ENCODE measurements at places on chromosomes 13 and 19.
A peak's percentile ranks its signal among the peaks of the same experiment; 100 is the strongest.

GRCh38 chr13:97834250-97834649 is 119.2 kb upstream of the IPO5 start:
- DNase-seq = no peak

GRCh38 chr13:51249255-51249654 is 27.1 kb downstream of the FAM124A start:
- DNase-seq = no peak

GRCh38 chr13:107941345-107942029 is 273.8 kb downstream of the LIG4 start:
- DNase-seq = no peak

- DNase-seq = no peak
These were observed 187.6 kb downstream of the PCDH9 start for GRCh38 chr13:67042556-67042955.

- DNase-seq = no peak
These were observed 10.0 kb downstream of the NDUFB7 start for GRCh38 chr19:14561847-14562351.

- no peak for DNase-seq
These were observed 2.4 kb upstream of the CTU1 start for GRCh38 chr19:51110666-51110971.

- DNase-seq = no peak
These were observed 65.0 kb upstream of the TRPC4 start for GRCh38 chr13:37934339-37935191.

DNA sequence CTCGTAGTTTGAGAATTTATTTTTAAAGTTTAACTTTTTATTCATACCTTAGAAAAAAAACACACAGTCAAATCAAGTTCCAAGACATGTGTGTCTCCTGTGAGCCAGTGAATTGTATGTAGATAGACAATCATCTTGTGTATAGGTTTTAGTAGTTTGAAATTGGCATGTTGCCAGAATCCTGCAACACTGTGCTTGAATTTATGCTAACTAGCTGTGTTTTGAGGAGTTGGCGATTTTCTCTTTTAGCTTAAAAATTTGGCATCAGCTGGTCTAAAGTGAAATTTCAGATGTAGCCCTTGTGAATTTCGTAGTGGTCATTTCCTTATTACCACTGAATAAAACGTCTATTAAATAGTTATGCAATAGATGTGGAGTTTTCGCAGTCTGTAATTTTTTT is 213.2 kb downstream of the ATP8A2 start:
- no peak for DNase-seq

DNA sequence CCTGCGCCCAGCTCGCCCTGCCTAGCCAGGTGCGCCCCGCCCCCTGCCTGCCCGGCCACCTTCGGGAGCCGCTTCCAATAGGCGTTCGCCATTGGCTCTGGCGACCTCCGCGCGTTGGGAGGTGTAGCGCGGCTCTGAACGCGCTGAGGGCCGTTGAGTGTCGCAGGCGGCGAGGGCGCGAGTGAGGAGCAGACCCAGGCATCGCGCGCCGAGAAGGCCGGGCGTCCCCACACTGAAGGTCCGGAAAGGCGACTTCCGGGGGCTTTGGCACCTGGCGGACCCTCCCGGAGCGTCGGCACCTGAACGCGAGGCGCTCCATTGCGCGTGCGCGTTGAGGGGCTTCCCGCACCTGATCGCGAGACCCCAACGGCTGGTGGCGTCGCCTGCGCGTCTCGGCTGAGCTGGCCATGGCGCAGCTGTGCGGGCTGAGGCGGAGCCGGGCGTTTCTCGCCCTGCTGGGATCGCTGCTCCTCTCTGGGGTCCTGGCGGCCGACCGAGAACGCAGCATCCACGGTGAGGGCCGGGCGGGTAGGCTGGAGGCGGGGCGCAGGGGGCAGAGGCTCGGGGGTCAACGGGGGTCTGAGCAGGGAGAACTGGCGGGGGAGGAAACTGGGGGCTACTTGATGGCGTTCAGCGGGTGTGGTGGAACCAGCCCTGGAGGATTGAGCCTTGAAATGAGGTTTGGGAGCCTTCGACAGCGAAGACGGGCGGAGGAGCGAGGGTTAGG is at the start of gene SPINT2:
SPINT2 (plus strand) TSS at position 88 of the 727 bp plus-strand sequence; CDS start at position 408, 320 bp downstream.
- peak; percentile 60 for DNase-seq

DNA sequence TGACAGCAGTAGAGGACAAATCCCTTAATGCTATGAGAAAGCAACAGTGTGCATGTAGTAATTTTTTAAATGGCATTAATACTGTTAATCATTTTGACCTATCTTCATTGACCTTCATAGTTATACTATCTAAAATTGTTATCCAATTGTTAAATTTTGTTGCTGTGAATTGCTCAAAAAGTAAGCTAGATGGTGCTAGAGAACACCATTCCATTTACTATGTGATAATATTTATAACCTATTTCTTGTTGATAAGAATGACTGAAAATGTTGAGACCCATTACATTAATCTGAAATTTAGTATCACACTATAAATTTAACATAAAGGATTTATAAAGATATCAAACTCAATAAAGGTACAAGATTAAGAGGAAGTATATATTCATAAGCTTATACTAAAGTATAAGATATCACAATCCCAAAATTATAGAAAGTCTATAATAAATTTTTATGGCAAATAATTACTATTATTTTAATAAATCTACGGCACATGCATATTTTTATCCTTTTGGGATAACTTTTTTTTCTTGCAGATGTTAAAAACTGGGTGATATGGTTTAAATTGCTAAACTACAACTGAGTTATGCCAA is 1573.3 kb downstream of the PCDH9 start:
- no peak for DNase-seq

GRCh38 chr13:76004416-76004815 is 368.3 kb downstream of the LMO7 start:
- no peak for DNase-seq

DNA sequence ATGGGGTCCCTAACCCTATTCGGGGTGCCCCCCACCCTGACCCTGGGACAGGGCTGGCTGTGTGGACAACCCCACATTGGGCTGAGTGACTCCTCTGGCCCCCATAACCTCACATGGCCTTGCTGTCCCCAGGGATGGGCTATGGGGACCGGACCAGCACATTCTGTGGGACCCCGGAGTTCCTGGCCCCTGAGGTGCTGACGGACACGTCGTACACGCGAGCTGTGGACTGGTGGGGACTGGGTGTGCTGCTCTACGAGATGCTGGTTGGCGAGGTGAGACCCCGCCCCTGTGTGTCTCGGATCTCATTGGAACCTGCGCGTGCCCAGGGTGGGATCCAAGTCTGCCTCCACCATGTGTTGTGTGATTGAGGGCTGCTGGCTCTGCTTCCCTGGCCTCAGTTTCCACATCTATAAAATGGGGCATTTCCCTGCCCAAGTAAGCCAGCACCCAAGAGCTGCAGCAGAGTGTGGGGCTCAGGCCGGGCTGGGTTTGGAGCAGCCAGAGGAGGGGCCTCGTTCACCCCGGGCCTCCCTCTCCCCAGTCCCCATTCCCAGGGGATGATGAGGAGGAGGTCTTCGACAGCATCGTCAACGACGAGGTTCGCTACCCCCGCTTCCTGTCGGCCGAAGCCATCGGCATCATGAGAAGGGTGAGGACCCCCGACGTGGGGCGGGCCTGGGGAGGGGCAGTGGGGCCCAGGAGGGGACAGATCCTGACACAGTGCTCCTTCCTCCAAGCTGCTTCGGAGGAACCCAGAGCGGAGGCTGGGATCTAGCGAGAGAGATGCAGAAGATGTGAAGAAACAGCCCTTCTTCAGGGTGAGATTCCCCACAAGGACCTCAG is 4.9 kb downstream of the PTGER1 start:
- DNase-seq = no peak

- no peak for DNase-seq
These were observed 22.6 kb upstream of the PPP5C start for GRCh38 chr19:46324277-46324676.

DNA sequence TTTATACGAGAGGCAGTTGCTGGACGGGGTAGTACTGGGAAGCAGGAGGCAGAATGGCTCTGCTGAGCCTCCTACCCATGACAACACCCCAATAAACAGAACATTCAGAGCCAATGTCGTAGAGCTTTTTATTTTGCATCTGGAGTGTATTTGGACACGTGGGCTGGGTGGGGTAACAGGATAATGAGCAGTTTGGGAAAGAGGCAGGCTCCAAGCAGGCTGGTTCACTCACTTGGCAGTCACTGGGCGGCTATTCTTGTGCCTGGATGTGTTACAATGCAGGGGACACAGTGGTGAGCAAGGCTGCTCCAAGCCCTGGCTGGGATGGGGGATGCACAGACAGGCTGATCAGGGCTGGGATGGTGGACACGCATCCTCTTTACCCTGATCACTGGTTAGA is 9.5 kb downstream of the ACTMAP start:
- no peak for DNase-seq

DNA sequence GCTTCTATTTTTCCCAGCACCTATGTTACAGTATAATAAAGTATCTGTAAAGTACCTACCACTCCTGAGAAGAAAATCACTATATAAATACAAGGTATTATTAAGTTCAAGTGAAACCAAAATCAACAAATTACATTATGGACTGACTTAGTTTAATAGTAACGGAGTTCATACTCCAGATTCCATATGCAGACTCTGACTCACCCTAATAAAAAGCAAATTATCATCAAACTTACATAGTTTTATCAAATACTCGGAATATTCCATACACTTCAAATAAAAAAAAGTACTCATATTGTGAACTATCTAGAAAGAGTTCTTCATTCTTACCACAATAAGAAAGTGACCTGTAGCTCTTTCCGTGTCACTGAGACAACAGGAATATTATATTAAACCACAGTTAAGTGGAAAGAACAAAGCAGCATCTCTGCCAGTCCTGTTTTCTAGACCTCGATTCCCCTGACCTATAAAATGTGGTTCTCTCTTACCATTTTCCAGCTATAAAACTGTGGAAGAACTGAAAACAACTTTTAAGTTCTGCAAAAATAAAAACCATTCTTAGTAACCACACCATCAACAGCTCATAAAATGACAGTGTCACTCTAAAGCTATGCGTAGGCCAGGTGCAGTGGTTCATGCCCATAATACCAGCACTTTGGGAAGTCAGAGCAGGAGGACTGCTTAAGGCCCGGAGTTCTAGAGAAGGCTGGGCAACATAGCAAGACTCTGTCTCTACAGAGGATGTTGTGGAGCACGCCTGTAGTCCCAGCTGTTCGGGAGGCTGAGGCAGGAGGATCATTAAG is 42.6 kb downstream of the USP12 start:
- no peak for DNase-seq

DNA sequence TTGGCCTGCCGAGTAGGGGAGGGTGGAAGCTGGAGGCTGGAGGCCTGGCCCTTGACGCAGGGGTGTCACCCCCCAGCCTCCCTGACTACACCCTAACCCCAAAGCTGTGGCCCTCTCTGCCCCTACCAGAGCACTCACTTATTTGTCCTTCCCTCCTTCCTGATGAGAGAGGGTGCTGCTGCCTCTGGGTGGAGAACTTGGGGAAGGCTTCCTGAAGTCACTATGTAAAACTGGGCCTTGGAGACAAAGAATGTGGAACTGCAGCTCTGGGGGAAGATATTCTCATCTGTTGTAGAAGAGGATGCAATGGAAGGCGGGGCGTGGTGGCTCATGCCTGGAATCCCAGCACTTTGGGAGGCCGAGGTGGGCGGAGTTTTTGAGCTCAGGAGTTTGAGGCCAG is 485.2 kb downstream of the ZNF536 start:
- no peak for DNase-seq

GRCh38 chr19:44723952-44724319 is 24.6 kb upstream of the BCL3 start:
- DNase-seq = peak; percentile 88

DNA sequence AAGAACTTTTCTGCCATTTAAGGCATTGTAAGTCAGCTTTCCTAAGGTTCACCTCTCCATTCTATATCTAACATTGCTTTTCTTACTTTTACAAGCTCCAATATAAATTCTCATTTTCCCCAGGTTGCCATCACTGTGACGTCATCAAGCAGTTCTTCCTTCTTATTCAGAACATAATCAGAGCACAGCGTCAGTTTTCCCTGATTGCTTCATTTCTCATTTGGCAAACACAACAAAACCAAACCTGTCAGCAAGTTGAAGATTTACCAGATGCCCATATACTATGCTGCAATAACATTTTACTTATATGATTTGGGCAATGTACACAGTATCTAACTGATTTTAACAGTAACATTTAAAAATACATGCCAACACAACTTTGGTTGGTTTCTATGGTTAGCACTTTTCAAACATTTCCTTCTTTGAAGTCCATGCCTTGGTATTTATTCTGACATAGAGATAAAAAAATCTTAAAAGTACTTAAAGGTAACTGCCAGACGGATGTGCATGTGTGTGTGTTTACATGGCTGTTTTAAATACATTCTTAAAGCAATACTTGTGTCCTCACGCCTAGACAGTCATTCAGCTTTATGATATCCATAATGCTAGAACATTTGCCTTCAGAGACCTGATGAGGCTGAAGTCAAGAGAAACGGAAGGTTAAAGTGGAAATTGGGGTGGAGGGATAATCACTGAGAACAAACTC is 264.0 kb downstream of the KLF12 start:
- DNase-seq = no peak

- DNase-seq = no peak
These were observed 463.4 kb downstream of the EFNB2 start for GRCh38 chr13:106072014-106072413.

- peak; percentile 48 for DNase-seq
These were observed 19.7 kb downstream of the ZFR2 start for GRCh38 chr19:3849092-3849491.

Measured in activated T-cell treated with anti-CD3 and anti-CD28 coated beads, Interleukin-2, amount 50 U/mL, for 72 hours (primary cell).